NCI-H1092 treated with DMSO at 0.1 percent for 48 hours (cell line): ENCODE measurements at places on chromosomes 11 and 22.

DNA sequence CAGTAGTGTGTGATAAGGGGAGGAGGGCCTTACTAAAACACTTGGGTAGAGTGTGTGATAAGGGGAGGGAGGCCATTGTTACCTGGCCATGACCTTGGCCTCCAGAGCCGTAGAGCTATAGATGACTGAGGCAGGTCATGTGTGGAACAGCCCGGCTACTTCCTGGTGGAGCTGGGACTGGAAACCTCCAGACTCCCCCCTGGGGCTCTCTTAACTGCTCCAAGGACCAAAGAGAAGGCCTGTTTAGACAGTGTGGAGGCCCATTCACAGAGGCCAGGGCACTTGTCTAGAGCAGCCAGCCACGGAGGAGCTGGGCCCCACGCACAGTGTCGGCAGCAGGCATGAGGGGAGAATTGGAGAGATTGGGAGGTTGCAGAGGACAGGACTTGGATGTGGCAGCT is 12.5 kb upstream of the MICALL1 start:
- DNase-seq: no peak

- DNase-seq: no peak
Observed at GRCh38 chr11:10498022-10498400, 42.9 kb downstream of the AMPD3 start.

- no peak for DNase-seq
Observed at GRCh38 chr22:38040953-38041759, 16.0 kb upstream of the PICK1 start.

DNA sequence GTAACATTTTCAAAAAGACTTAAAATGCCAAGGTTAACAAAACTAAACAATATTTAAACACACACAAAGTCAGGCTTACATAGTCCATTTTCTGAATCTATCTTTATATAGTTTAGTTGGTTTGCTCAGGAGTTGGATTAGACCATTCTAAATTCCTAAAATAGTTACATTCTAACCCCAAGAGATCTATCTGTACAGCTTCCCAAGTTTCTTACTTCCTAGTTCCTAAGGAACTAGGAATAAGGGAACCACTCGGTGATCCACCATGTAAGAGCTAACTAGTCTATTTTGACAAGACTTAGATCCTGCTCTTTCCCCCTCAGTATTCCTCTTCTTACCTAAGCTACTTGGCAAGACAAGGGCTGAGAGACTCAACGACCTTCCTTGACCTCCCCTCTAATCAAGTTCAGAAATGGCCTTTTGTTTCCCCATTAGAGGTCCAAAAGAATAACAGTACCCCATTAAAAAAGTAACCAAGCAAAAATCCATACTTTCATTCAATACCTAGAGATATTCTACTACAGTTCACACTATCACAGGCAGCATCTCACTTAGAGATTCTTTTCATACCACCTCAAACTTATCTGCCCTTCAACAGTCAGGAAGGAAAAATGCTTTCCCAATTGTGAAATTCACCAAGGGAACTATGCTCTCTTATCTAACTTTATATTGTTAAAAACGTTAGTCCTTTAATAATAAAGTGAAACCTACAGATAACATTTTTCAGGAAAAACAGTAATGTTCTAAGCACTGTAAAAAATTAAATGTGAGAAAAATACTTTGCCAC is 253.1 kb downstream of the TTC28 start:
- DNase-seq: no peak

DNA sequence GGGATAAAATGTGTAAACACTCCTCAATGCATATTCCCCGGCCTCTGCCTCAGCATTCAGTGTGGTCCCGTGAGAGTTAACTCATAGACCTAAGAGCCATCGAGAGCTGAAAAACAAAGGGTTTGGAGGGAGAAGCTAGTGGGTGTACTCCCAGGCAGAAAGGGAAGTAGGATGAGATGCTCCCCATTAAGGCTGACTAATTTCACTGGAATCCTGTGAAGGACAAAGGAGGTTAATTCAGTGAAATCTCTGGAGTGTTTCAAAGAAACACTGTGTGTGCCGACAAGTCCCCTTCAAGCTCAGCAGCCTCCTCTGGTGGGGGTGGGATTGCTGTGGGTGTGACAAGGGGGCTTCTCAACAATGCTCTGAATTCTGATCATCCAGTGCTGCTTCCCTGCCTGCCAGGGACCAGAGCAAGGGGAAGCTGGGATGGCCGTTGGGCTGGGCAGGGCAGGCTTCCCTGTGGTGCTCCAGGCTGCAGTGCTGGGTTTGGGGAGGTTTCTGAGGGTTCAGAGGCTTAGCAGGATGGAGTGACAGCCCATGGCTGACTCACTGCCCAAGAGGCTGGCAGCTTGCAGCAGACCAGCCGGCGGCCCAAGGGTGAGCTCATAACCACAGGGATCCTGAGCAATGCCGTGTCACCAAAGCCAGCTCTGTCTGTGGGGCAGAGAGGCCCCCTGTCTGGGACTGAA is 61.4 kb upstream of the BMAL1 start:
- DNase-seq: no peak

- no peak for DNase-seq
Observed at GRCh38 chr22:19271856-19272535, 19.5 kb downstream of the CLTCL1 start.

DNA sequence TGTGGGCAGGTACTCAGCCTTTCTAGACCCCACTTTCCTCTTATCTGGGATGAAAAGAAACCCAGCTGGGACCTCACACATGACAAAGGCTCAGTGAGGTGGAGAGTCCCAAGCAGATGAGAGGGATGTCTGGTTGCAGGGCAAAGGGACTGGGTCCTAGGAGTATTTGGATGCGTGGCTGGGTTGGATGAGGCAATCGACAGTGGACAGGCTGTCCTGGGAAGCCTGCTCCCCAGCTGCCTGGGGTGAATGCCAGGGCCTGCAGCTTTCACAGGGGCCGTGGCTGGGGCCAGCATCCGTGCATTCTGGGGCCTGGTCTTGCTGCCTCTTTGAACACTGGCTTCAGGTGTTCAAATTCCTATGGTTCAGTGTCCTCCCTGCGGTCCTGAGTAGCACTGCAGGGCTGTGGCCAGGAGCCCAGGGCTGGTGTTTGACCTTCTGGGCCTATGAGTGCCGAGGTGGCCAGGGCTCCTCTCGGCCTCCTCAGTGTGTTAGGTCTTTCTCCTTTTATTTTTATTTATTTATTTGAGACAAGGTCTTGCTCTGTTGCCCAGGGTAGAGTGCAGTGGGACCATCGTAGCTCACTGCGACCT is 65.3 kb downstream of the MCM5 start:
- DNase-seq: no peak

- no peak for DNase-seq
Observed at GRCh38 chr11:64247729-64248531, 1.2 kb upstream of the PPP1R14B start.

DNA sequence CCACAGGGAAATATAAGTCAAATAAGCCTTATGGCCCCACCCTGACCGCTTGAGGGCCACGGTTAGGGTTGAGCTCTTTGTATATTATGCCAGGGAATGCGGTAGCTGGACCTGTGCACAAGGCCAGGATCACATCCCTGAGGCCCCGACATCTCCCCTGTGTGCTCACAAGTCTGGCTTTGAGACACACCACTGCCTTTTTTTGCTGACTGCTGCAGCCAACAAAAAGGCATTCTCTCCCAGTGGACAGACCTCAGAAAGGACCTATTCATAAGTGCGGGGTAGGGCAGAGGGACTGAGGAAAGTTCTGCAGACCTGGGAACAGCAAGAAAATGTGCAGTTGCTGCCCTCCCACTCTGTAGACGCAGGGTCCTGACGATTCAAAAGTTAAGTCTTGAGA is 3.4 kb upstream of the SIDT2 start:
- DNase-seq: no peak

DNA sequence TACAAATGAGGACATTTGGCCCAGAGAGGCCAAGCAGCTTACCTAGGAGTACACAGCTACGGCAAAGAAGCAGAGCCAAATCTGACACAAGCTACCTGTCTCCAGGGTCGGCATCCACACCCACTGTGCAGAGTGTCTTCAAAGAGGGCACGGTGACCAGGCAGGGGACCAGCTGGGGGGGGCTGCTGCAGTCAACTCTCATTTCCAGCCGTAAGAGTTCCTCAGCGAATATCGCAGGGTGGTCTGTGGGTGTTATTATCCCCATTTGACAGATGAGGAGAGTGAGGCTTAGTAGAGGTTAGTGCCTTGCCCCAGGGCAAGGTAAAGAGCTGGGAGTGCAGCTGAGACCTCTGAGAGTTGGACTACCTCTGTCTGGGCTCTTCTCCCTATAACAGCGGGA is 7.1 kb upstream of the PPFIA1 start:
- no peak for DNase-seq

GRCh38 chr11:1822648-1823375 is 12.0 kb upstream of the SYT8 start:
- DNase-seq: no peak

- DNase-seq: no peak
Observed at GRCh38 chr11:134574425-134574824, 162.4 kb upstream of the B3GAT1 start.

DNA sequence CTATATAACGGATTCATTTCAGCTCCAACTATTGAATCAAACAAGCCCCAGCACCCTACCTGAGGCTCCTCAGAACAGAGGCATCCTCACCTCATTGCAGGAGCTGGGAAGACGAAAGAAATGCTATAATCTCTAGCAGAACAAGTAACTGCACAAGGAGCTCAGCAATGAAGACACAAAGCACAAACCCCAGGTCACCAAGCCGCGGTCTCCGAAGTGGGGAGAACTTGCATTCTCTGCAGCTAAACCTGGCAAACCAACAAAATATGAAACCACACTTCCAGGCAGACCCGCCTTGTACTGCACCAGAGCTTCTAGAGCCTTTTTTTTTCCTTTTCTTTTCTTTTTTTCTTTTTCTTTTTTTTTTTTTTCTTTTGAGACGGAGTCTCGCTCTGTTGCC is 21.8 kb upstream of the CD5 start:
- no peak for DNase-seq
